NCI-H1092 (cell line): ENCODE measurements at places on chromosomes 11 and 22.

GRCh38 chr11:74689666-74690065 is 41.6 kb downstream of the CHRDL2 start:
- DNase-seq: no peak

- DNase-seq: no peak
Observed at GRCh38 chr11:57180081-57180561, 1.6 kb upstream of the LRRC55 start.

DNA sequence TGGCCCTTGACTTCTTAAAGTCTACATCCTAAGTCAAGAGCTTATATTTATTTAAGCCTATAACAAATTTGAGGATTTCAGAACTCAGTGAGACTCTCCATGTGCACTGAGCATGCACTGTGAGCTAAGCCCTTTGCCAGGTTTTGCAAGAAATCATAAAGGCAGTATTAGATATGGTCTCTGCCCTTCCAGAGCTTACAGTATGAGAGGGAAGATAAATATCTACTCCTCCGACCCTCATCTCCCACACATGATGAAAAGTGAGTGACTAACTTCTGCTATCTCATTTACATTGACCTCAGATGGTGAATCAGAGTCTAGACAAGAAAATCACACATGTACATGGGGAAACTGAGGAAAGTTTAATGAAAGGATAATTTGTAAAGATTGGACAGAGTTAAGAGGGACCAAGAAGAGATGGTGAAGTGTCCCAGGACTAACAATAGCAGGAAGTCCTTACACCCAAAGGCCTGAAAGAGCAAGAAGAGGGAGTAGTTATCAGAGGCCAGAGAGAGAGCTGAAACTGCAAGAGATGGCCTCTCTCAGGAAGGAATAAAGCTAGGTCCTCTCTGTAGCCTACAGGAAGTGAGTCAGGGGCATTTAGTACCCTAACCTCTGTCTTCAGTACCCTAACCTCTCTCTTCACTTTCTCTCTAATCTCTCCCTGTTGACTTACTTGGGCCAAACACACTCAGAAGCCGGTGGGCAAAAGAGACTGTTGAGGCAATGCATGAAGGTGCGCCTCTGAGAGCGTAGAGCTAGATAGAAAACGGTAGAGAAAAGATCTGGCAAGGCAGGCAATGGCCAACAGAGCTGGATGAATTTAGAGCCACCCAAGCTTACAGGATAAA is 23.0 kb upstream of the BLID start:
- DNase-seq: no peak

GRCh38 chr11:16114978-16115871 is 241.1 kb downstream of the SOX6 start:
- no peak for DNase-seq

DNA sequence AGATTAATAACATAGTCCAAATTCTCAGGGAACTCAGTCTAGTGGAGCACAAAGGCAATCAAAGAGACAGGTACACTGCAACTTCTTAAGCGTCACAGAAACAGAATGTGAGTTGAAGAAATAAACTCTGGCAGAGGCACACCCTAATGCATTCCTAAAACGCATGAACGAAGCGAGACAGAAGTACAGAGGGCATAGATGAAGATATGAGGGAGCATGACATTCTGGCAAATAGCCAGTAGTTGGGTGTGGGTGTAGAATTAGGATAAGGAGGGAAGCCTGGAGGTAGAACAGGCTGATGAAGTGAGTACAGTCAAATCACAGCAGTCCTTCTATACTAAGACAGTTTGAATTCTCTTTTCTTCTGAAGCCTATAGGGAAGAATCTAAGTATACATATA is 838.7 kb upstream of the API5 start:
- no peak for DNase-seq

GRCh38 chr11:102476812-102477211 is 24.2 kb upstream of the TMEM123 start:
- DNase-seq: no peak

- no peak for DNase-seq
Observed at GRCh38 chr11:131504199-131504949, 134.0 kb downstream of the NTM start.

DNA sequence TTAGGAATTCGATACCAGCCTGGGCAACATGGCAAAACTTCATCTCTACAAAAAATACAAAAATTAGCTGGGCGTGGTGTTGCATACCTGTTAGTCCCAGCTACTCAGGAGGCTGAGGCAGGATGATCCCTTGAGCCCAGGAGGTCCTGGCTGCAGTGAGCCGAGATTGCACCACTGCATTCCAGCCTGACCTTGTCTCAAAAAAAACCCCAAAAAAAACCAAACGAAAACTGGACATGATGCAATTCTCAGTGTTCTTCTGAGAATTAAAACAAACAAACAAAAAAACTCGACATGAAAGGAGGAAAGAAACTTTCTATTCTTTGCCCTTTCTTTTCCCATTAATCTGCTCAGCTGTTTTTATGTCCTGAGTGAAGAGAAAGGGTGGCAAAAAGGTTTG is 7.4 kb downstream of the MED17 start:
- no peak for DNase-seq

DNA sequence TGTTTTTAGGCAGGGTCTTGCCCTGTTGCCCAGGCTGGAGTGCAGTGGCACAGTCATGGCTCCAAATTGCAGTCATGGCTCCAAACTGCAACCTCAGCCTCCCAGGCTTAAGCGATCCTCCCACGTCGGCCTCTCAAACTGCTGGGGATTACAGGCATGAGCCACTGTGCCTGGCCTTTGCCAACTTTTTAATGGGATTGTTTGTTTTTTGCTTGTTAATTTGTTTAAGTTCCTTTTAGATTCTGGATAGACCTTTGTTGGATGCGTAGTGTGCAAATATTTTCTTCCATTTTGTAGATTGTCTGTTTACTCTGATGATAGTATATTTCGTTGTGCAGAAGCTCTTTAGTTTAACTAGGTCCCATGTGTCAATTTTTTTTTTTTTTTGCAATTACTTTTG is 10.0 kb upstream of the SCGB1D1 start:
- no peak for DNase-seq

DNA sequence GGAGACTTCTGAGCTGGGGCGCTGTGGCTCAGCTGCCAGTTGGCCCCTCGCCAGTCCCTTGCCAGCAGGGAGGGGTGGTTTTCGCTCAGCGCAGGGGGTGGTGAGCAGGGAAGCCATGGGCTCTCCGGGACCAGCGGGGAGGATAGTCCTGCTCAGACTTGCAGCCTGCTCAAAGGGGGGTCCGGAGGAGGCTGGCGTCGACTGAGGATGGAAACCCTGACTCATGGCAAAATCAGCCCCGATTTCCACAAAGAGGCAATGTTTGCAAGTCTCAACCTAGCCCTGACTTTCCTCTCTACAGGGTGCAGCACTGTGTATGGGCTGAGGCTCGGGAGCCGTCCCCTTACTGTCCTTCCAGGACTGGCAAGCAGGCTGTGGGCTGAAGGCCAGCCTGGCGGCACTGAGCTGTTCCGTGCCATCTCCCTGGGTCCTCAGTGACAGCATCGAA is 35.1 kb downstream of the FBLN1 start:
- peak; percentile 17 for DNase-seq

- no peak for DNase-seq
Observed at GRCh38 chr22:24043958-24044357, 32.9 kb downstream of the CABIN1 start.

- no peak for DNase-seq
Observed at GRCh38 chr11:94450048-94450447, 43.6 kb downstream of the MRE11 start.

GRCh38 chr11:128480665-128481064 is 106.7 kb downstream of the ETS1 start:
- DNase-seq: no peak

GRCh38 chr11:43567396-43567975 is 113.1 kb upstream of the HSD17B12 start:
- peak; percentile 29 for DNase-seq

DNA sequence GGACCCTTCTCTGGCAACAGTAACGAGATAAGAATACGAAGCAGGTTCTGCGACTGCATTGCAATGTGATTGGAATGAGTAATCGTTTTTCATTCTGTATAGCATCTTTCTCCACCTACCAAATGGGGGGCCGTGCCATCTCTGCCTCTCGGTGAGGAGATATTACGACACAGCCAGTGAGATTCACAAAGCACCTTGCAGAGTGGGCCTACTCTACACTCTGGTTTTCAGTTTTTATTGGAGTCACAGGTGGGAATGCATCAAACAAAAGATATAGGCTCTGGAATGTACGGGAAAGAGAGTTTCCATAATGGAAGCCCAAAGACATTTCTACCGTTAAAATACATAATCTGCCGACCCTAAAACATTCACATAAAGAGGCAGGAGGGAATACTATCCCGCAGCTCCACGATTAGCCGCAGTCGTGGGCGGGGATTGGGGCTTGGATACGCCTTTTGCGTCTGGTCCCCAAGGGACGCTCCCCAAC is 423 bp upstream of the RTN3 start:
- DNase-seq: peak; percentile 42
